RCC 7860 (cell line): ENCODE measurements at places on chromosomes 6 and 20.

GRCh38 chr6:125746731-125747588 is 2.5 kb upstream of the HEY2 start:
- no peak for DNase-seq

DNA sequence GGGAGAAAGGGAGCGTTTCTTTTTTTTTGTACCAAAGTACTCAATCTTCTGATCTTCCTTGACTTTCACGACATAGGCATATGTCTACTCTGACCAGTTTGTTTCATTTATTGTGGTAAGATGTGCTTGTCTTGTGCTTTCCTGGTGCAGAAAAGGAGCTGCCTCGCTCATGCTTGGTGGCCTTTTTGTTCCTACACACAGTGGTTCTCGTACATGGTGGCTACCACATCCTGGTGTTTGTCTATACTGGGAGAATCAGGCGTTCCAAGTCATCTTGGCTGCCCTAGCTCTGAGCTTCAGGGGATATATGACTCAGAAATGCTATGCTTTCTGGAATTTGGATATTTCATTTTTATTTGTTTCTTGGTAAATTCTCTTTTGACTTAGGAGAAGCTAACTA is 31.8 kb downstream of the MYB start:
- DNase-seq, result no peak

DNA sequence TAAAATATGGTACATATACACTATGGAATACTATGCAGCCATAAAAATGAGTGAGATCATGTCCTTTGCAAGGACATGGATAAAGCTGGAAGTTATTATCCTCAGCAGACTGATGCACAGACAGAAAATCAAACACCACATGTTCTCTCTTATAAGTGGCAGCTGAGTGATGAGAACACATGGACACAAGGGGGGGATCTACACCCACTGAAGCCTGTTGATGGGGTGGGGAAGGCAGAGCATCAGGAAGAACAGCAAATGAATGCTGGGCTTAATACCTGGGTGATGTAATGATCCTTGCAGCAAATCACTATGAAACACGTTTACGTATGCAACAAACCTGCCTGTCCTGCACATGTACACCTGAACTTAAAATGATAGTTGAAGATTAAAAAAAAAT is 71.3 kb downstream of the MANEA start:
- DNase-seq, result no peak

- DNase-seq, result peak; percentile 61
Observed at GRCh38 chr6:35920793-35921732, at the start of gene SRPK1. TSS of gene SRPK1 (minus strand) at chr6:35921098. CDS start at chr6:35921056, 42 bp downstream.

DNA sequence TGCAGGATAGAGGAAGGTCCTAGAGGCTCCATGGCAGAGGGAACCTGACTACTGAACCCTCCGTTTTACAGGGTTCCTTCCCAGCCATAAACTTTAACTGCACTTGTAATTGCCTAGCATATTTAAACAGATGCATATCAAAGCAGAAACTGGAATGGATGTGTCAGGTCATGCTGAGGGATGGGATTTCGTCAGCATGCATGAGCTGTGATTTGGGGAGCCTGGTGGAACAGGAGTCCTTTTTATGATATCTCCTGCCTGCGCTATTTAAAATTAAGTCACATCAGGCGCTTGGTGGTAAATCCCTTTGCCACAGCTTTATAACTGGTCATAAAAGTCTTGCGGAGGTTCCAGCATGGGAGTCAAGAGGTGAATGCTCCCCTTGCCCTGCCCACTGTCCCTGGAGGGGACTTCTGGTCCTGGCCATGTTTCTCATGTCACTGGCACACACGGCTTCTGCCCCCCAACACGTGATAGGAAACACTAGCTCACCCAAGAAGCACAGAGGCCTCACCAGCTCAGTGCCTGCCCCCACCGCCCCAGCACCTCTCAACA is 26.0 kb upstream of the PCMTD2 start:
- DNase-seq, result no peak

DNA sequence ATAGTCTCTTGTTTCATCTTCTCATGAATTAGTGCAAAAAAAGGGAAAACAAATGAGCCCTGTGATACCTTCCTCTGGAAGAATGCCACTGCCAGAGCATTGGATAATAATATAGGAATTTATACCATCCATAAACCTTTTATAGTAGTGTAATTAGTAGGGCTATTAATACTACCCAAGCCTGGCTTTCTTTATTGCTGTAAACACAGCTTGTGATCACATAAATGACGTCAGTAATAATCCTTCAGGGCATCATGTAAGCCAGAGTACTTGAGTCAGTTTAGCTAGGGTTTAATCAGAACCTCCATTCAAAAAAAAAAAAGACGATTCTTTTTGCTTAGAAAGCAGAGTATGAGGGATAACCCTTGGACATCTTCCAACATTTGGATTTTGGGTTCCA is 264.8 kb downstream of the SLC35F1 start:
- DNase-seq, result no peak

DNA sequence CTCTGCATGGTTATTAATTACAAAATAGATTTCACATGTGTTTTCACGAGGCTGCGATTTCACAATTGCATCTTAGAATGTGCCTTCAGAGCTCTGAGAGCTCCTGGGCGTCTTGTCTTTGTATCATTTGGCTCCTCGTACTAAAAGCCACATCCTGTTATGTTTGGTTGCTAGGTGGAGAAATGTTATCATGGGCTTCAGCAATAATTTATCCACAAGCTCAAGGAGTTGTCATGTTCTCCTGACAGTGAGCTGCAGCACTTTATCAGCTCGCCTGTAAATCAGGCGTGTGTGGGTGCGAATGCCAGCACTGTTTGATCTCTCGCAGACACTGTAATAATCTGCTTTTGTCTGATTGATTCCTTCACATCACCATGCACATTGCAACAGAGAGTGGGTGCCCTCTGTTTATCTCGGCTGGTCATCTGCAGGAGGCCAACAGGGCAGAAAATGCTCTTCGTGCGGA is 218.6 kb upstream of the ZFP64 start:
- no peak for DNase-seq

- DNase-seq, result no peak
Observed at GRCh38 chr20:53512076-53512475, 81.6 kb downstream of the ZNF217 start.

DNA sequence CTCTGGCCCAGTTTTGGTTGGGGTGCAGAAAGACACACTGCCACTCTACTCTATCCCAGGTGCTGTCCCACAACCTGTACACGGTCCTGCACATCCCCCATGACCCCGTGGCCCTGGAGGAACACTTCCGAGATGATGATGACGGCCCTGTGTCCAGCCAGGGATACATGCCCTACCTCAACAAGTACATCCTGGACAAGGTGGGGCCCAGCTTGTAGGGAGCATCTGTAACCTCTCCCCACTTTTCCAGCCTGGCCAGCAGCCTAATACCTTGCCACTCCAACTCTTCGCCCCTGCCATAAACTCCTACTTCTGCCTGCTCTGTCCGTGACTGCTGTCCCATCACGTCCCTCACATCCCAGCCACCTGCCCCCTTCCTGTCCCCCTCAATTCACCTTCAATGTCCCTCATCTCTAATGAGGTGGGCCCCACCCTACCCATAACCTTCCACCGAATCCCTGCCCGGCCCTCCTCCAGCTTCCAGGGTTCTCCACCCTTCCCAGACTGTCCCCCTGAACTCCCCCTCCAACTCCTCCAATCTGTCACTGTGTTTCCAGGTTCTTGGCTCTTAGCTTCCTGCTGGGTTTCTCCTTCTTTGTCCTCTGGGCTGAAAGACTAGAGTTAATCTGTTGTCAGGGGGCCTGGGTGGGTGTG is 12.1 kb downstream of the DEF6 start:
- DNase-seq, result no peak

DNA sequence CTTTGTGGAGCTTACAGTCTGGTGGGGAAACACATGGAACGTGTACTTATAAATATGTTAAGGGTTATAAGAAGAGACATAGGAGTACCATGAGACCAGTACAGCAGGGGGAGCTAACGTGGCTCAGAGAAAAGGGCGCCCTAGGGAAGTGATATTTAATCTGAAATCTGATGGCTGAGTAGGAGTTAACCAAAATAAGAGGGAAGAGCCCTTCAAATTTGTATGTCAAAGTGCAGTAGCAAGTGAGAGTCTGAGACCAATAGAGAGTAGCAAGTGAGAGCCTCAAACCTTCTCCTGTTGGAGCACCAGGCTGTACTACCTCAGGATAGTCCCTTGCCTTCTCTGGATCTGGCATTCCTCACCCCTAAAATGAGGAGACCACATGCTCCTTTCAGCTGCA is 6.1 kb upstream of the PKIG start:
- no peak for DNase-seq

DNA sequence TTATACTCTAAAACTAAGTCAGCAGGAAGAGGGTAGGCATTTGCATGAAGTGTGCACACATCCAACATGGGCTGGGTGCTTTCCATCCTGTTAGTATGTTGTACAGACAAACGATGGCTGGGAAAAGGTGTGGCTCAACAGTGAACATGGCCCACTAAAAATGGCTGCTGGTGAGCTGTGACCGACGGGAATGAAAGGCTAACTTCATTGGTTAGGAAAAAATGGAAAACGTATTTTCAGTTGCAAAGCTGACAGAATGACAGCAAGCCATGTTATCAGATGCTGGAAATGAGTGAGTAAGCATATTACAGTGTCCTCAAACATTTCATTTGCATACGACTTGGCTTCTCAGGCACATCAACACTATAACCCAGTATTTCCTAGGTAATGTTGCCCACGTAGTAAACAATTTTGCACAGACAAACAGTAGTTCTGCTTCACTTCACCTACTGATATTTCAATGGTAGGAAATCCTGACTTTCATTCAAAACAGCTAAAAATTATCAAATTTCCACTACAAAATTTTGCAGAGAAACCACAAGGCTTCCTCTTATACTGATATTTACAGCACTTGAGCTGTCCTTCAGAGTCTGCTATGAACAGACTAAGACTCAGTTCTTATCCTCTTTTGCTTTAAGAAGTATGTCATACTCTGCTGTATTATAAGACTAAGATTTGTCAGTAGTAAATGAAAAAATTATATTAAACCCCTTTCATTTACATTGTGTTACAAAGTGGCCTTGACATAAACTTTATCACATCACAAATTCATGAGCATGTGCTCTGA is 98.9 kb downstream of the IRF4 start:
- no peak for DNase-seq

GRCh38 chr6:135555550-135555949 is 58.0 kb upstream of the AHI1 start:
- no peak for DNase-seq

GRCh38 chr20:11522366-11522741 is 395.3 kb upstream of the BTBD3 start:
- no peak for DNase-seq

DNA sequence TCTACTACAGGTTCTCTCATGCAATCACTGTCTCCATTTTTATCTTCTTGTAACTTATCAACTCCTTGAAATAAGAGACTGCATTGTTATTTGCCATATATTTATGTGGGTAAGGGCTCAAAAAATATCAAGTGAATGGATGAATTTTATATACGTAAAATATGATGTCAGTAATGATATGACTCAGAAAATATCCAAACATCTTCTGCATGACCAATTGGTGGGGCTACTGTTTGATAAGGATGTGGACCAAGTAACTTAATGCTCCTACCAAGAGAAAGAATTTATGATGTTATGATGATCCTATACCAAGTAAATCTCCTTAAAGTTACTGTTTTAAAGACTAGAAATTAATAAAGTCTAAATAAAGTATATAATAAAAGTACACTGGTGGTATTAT is 103.7 kb downstream of the OGFRL1 start:
- DNase-seq, result no peak

DNA sequence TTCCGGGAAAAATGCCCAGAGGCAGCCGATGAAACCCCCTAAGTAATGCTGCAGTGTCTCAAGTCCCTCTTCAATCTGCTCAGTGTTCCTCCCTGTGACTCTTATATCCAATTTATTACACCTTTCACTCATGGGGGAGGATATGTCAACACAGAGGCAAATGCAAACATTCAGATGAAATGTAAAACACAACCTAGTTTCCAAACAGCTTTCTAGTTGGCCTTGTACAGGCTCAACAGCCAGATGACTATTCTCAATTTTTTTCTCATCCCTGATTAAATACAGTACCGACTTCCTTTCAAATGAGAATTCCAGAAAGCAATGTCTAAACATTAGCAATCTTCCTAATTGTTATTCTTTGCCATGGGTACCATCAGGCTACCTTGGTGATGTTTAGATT is 65.0 kb downstream of the BLOC1S5 start:
- no peak for DNase-seq

DNA sequence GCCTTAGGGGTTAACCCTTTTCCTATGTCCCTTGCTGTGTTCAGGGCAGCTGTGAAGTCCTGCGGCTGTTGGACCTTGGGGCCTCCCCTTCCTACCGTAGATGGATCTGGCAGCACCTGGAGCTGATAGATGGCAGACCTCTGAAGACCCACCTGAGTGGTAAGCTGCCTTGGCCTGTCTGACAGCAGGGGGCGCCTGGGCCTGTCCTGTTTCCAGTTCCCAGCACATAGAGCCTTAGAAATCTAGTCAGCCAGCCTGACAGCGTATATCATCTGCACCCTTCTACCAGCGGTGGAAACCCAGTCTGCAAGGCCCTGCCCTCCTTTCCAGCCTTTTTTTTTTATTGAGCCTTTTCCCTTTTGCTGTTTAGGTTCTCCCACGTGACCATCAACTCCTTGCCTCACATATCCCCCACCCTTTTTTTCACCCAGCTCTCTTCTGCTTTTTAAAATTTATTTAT is 26.6 kb downstream of the CNBD2 start:
- peak; percentile 78 for DNase-seq

GRCh38 chr6:38337819-38338465 is 301.8 kb downstream of the BTBD9 start:
- DNase-seq, result peak; percentile 32

DNA sequence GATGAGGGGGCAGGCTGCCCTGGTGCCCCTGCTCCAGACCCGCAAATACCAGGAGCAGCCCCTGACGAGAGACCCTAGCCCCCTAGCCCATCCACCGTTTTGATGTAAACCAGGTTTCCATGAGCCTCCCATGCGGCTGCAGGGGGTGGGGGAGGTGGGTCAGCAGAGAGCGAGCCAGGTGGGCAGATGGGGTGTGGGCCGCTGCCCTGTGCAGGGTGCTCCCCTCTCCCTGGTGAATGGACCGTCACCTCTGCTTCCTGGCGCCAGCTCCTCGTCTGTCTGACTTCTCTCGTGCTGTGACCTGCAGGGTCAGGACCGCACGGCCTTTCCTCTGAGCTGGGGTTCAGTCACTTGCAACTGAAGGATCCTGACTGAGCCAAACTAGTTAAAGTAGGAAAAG is 15.7 kb upstream of the BHLHE23 start:
- DNase-seq, result no peak

- DNase-seq, result no peak
Observed at GRCh38 chr6:118317581-118318563, 230.2 kb upstream of the PLN start.

DNA sequence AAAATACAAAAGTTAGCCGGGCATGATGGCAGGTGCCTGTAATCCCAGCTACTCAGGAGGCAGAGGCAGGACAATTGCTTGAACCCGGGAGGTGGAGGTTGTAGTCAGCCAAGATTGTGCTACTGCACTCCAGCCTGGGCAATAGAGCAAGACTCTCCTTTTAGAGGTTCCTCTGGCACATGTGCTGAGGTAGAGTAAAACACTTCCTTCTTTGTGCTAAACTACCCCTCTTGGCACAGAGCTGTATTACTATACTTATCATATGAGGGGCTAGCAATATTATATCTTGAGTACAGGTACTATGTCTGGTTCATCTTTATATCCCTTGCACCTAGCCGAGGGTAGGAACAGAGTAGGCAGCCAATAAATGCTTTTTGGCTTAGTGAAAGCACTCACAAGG is 40.2 kb upstream of the SAMHD1 start:
- DNase-seq, result no peak

- DNase-seq, result no peak
Observed at GRCh38 chr20:35610833-35611427, 4.7 kb upstream of the SPAG4 start.

GRCh38 chr6:36323062-36323461 is 13.6 kb downstream of the BNIP5 start:
- DNase-seq, result no peak

- DNase-seq, result no peak
Observed at GRCh38 chr6:12048609-12049008, 36.5 kb downstream of the HIVEP1 start.
